ENCODE measurements at places on chromosomes 2 and 18.

- no peak for DNase-seq
Observed at GRCh38 chr18:52319424-52319983, 20.5 kb upstream of the DCC start.

DNA sequence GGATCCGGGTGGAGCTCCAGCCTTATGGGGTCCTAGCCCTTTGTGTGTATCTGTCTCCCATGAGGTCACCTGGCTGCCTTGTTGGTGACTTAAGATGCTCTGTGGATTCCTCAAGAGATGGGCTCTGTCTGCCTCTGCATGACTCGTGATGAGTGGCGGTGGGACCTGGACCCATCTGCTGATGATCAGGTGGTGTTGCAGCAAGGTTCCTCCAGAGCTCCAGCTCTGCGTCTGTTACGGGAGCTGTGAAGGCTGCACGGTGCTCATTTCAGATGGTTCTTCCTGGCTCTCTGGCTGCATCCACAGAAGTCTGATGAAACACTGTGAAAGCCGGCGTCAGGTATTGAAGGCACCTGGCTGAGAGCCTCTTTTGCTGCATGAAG is 2.4 kb downstream of the AGAP1 start:
- no peak for DNase-seq

DNA sequence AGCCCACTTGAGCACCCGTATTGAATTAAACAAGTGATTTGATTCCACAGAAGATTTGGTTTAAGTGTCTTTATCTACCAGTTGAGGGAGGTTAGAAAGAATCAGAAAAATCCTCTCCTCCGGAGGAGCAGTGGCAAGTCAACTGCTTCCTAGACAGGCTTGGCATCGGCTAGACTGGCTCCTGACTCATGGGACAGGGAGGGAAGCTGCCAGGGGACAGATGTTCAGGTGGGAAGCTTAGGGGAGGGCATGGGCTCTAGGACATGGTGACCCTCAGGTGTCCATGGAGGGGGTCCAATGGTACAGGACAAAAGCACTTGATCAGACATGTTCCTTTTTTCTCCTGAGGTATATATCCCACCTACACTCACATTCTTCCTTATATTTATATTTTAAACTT is 119.3 kb upstream of the IL1R2 start:
- DNase-seq, result no peak

- no peak for DNase-seq
Observed at GRCh38 chr2:111669928-111670695, 213.9 kb downstream of the ANAPC1 start.

- no peak for DNase-seq
Observed at GRCh38 chr2:129793431-129793902, 186.0 kb upstream of the RAB6C start.

DNA sequence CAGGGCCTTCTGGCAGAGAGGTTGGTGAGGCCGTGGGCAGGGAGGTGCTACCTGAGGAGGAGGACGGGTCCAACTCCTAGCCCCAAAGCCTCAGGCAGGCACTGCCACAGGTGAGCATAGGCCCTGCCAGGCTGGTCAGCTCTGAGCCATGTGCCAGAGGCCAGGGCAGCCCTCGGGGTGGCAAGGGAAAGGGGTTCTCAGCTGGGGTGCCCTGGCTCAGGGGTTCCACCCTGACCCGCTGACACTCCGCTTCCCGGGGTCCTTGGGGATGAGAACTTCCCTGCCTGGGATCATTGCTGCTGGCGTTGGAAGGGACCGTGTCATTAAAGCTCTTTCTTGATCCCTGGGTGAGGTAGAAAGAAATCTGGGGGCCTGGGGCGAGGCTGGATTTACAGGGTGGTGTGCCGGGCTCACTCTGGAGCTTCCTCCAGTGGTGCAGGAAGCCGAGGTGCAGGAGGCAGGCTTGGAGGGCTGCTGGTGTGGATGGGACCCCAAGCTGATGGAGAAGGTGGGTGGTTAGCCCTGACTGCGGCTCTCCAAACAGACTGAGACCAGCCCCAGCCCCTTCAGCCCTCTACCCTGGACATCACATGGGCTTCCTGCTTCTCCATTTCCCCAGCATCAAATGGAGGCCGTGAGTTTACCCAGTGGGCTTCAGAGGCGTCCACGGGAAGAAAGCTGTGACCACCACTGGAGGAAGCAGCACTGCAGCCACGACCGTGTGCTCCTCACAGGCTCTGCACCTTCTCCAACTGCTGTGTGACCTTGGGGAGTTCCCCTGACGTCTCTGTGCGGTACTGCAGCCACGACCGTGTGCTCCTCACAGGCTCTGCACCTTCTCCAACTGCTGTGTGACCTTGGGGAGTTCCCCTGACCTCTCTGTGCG is 295.2 kb downstream of the NDUFA10 start:
- DNase-seq, result no peak

DNA sequence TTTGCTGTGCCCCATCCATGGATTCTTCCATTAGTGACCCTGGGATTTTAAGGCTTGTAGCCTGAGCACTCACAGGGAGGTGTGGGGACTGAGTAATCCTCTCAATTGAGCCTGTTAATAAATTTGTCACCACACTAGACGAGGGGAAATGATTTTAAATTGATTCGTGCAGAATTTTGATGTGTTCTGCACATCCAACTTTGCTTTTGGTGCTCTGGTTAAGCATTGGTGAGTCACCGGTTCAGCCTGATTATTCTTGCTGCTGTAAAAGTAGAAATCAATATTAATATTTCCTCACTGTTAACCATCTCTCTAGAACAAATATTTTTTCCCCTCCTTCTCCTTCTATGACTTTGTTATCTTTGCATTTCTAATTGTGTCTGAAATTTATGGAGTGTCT is 482.0 kb downstream of the TSN start:
- no peak for DNase-seq

DNA sequence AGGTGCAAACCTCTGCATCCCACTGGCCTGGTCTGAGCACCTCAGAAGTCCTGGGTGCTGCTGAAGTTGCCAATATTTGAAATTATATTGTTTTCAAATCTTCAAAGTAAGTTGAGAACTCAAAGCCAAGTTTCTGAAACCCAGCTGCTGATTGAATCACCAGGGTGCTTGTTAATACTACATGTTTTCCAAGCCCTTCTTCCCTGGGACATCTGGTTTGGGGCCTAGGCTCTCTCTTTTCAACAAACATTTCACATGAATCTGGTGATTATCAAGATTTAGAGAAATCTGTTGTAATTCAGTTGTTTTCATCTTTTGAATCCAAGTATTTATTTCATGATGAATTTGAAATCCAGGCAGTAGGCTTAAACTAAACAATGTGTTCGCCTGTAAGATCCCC is 24.4 kb downstream of the MLPH start:
- no peak for DNase-seq

DNA sequence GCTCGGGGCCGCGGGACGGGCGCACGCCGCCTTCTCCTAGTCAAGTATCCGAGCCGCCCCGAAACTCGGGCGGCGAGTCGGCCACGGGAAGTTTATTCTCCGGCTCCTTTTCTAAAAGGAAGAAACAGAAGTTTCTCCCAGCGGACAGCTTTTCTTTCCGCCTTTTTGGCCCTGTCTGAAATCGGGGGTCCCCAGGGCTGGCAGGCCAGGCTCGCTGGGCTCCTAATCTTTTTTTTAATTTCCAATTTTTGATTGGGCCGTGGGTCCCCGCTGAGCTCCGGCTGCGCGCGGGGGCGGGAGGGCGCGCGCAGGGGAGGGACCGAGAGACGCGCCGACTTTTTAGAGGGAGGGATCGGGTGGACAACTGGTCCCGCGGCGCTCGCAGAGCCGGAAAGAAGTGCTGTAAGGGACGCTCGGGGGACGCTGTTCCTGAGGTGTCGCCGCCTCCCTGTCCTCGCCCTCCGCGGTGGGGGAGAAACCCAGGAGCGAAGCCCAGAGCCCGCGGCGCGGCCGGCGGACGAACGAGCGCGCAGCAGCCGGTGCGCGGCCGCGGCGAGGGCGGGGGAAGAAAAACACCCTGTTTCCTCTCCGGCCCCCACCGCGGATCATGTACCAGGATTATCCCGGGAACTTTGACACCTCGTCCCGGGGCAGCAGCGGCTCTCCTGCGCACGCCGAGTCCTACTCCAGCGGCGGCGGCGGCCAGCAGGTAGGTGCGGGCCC is 617 bp downstream of the FOSL2 start:
- DNase-seq, result peak; percentile 55

GRCh38 chr2:25347846-25348245 is 6.1 kb upstream of the DNMT3A start:
- no peak for DNase-seq

Data from erythroblast (primary cell).